ENCODE measurements at places on chromosomes 7 and 10.
A peak's percentile ranks its signal among the peaks of the same experiment; 100 is the strongest.

DNA sequence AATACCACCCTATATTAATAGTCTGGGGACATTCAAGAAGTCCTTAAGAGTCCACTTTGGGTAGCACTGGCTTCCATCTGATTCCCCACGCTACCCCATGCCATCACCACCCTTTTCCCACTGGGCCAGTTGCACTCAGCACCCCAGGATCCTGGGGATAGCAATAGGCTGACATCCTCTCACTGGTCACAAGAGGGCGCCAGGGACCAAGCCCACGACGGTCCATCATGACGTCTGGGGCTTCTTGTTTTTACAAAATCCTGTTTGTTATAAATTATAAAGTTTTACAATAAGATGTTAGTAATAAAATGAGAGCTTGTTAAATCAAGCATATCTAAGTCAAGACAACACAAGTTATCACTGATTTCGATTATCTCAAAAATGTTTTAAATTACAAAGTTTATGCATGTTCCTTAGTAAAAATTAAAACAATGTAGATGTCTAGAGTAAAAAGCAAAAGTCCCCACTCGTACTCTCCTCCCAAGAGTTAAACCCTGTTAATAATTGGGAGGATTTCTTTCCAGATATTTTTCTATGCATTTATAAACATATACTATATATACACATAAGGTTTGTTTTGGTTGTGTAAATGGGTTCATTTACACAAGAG, 15.4 kb downstream of the GPNMB start:
- DNase-seq = peak; percentile 85

- no peak for DNase-seq
Measured at GRCh38 chr10:58994226-58995057, 182.0 kb upstream of the PHYHIPL start.

DNA sequence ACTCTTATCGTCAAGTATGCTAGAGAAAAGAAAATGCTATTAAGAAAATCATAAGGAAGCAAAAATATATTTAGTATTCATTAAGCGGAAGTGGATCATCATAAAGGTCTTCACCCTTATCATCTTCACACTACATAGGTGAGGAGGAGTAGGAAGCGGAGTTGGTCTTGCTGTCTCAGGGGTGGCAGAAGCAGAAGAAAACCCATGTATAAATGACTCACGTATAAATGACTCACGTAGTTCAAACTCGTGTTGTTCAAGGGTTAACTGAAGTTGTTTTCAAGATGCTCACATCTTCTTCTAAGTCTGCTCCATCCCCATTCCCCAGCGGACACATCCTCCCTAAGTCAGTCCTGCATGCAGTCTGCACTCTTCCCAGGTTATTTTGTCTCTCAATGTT, 72.4 kb downstream of the SFMBT2 start:
- no peak for DNase-seq

DNA sequence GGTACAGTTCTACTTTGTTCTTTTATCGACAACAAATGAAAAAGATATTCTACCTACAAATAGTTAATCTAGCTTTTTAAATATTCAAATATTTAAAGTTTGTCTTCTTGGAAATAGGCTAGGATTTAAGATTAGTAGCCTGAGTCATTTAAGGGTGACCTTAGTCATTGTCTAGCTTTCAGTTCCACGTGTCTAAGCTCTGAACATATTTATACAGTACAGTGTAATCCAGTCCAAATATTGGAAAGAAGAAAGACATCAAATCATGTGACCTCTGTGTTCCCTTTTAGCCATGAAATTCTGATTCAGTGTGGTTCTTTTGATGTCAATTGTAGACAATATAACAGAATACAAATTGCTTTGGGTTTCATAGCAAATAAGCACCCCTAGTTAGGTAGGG, 121.1 kb downstream of the MALRD1 start:
- DNase-seq = no peak

- no peak for DNase-seq
Measured at GRCh38 chr10:127834221-127834620, 58.5 kb downstream of the CLRN3 start.

- DNase-seq = no peak
Measured at GRCh38 chr10:117477211-117477947, 65.2 kb upstream of the EMX2 start.

DNA sequence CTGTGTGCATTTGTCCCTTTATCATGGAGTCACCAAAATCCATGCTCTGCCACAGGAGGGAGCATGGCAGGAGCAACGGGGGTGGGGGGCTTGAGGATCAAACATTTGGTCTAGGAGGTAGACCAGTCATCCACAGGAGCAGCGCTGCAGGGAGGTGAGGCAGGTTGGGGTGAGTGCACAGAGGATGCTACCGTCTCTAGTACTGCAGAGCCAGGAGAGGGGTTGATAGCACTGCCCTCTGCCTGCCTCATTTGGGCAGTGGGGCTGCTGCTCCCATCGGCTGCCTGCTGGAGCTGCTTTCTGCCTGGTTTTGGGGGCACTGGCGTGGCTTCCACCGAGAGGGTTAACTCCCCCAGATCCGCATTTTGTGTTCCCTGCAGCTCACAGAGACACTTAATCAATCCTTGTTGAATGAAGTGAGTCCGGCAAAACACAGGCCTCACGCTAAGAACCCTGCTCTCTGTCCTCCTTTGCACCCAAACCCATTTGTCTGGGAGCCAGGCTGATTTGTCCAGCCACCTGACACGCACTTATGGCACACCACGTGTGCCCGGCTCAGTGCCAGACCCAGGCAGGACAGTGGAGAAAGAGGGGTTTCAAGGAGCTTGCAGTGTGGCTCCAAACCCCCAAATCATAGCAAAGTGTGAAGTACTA, 527.1 kb upstream of the FOXK1 start:
- DNase-seq = no peak

DNA sequence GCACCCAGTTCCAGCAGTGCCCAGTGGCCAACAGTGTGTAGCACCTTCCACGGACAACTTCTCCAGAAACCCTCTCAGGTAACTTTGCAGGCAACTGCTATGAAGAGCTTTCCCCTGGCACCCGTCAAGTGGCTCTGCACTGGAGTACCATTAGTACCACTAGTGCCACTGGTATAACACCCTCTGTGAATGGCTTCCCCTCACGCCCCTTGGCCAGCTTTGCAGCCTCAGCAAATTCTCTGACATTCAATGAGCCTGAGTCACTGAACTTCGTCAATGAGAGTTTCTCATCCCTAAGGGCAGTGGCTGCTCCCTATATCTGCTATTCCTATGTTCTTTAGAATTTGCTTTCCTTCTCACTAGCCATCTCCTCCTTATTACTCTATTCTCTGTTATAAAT, 7.6 kb upstream of the HERPUD2 start:
- DNase-seq = no peak

GRCh38 chr10:63553473-63553872, 32.3 kb downstream of the REEP3 start:
- DNase-seq = peak; percentile 11

- no peak for DNase-seq
Measured at GRCh38 chr10:112793202-112793921, 156.7 kb upstream of the TCF7L2 start.

DNA sequence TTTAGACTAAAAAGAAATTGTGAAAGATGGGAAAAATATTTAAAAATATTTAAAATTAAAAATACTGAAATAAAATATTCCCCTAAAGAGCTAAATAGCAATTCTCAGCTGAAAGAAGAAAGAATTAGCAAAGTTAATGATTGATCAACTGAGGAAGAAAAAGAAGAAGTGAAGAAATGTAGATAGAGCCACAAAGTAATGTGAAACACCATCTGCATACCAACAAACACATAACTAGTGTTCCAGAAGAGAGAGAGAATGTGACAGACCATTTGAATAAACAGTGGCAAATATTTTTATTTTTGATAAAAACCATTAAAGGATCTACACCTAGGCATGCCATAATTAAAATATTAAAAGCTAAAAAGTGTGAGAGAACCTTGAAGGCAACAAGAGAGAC, 784.5 kb upstream of the ZWINT start:
- DNase-seq = no peak

DNA sequence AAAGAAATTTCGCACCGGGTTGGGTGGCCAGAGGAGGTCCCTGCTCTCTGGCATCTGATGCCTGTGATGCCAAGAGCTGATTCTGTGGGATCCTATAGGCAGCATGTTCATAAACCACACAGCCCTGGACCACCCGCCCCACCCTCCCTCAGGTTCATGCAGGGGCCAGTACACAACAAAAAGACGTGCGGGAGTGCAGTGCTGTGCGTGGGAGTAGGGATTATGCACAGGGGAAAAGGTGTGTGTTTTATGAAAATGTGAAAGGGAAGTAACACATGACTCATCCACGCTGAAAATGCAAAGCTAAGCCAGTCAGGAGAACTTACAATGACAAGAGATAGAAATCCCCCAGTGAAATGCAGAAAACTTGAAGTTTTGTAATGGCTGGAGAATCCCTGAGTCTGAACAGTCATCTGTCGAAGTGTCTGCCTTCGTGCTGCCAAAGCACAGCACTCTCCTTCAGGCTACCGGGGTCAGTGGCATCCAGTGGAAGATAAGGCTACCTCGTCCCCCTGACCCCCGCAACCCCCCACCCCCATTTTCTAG, 1.1 kb downstream of the KIAA1217 start:
- DNase-seq = no peak

DNA sequence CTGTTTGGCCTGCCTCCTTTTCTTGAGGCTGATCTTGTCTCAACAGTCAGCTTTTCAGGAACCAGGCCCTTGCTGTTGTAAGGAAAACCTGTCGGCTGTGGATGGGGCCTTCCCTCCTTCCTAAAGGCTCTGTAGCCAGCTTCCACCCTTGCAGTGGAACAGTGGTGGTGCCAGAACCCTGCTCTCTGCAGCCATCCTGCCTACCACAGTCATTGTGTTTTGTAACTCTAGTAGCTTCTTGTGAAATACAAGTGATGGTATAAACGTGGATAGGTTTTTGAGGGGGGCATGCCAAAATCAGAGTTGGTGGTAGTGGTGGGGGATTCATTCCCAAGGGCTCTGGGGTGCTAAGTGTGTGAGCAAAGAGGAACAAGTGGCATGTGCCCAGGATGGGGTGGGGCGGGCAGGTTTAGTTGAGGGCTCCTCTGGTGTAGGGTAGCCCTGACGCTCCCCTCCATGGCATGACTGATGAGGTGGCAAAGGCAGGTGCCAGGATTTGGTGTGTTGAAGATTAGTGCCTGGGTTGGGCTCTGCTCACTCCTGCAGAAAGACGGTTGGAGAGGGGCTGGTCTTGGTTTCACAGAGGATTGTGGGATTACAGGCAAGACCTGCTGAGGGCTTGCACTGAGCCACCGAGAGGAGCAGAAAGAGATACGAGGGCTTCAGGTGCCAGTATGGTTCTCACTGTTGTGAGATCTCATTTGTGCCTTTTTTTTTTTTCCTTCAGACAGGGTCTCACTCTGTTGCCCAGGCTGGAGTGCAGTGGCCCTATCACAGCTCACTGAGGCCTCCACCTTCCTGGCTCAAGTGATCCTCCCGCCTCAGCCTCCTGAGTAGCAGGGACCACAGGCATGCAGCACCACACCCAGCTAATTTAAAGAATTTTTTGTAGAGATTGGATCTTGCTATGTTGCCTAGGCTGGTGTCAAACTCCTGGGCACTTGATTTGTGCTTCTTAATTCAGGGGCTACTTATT, 7.4 kb downstream of the TSPAN14 start:
- DNase-seq = peak; percentile 52

DNA sequence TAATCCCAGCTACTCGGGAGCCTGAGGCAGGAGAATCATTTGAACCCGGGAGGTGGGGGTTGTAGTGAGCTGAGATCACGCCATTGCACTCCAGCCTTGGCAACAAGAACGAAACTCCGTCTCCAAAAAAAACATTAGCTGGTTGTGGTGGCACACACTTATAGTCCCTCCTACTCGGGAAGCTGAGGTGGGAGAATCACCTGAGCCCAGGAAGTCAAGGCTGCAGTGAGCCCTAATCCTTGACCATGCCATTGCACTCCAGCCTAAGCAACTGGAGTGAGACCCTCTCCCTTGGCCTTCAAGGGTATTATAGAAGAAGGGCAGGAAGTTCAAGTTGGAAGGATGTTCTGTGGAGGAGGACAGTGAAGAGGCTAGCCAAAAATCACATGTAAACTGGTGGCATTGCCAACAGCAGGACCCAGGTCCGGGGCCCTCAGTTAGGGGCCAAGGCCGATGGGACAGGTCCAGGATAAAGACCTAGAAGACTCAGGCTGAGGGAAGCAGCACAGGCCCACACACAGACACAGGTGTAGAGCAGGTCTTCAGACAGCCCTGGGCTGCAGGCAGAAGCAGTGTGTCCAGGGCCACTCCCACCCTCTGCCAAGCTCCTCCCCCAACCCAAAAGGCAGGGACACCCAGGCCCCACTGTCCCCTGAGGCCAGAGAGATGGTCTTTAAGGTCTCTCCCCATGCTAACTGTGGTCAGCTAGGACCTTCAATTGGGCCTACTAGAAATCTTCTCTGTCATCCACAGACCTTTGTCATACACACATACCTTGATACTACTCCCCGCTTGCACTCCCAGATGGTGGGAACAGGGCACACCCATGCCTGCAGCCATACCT, 8.4 kb upstream of the SAMD8 start:
- no peak for DNase-seq

GRCh38 chr10:79350407-79351154, 3.3 kb downstream of the PPIF start:
- DNase-seq = no peak

DNA sequence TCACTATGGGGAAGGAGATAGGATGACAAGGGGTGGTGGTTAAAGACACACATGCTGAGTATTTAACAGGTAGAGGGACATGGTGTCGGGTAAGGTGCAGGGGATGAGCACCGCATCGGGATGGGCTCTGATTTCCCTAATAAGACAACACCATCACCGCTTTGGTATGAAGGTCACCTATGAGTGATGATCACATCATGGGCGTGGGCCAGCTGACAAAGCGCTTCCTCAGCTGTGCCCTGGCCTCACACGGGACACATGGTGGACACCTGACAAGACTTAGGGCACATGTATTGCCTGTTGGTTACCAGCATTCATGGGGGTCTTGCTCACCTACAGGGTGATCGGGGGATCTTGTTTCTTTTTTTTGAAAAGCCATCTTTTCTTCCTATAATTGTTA, 12.8 kb downstream of the C7orf57 start:
- no peak for DNase-seq

GRCh38 chr10:48389272-48389671, 82.8 kb downstream of the MAPK8 start:
- DNase-seq = no peak

DNA sequence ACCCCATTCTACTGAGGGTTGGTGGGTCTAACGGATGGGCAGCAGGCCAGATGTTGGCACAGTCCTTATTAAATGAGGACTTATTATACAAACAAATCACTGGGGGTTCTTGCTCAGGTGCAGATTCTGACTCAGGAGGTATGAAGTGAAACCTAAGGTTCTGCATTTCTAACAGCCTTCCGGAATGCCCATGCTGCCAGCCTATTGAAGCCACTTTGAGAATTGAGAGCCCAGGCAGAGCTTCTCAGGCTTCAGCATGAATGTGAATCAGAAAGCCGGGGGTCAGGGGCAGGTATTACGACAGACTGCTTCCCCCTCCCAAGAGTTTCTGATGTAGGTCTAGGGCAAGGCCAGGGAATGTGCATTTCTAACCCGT, 34.1 kb upstream of the NPFFR1 start:
- DNase-seq = no peak

All from hematopoietic multipotent progenitor cell treated with erythropoietin and hydrocortisone succinate and interleukin-3 and kit ligand, for 4 days (in vitro differentiated cells).